Dermis microvascular lymphatic vessel endothelial cell (primary cell): ENCODE measurements at places on chromosomes 5 and 9. TPM values are rescaled to one million over a fixed set of nuclear protein-coding genes. Genes with fewer than 3 reads are reported as not detected.

CCL19 gene
- not detected in 2 replicates for total RNA-seq

DNA sequence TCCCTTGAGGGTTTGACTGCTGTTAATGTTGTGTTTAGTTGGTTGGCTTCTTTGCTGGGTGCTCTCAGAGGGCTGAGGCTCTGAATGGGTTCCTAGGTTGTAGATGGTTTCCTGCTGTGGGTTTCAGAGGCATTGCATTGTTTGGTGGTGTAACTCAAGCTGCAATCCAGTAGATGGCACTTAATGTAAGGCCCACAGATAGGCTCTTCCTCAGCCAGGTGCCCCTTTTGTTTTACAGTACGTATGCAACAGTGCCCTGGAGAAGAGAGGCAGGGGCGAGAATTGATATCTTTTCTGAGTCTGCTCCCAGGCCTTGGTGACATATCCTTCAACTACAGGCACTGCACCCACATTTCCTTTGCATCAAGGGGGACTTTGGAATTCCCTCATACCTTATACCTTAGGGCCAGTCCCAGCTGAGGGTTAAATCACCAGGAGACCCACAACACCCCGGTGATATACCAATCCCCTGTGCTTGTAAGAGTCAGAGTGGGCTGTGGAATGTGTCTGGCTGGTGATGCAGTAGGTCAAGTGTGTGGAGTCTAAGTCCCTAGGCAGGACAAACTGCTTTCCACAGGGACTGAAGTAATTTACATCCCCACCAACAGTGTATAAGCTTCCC, 7.0 kb upstream of the UGT3A2 start:
- peak; percentile 11 for DNase-seq

- DNase-seq, result no peak
Observed at GRCh38 chr5:138366632-138367382, 14.3 kb downstream of the KDM3B start.

C9orf153 gene
- total RNA-seq, result 0.38 TPM in 1 of 2 replicates, not detected in the other

SWI5 gene
- total RNA-seq, result 15.8 and 16.4 TPM in 2 replicates

DNA sequence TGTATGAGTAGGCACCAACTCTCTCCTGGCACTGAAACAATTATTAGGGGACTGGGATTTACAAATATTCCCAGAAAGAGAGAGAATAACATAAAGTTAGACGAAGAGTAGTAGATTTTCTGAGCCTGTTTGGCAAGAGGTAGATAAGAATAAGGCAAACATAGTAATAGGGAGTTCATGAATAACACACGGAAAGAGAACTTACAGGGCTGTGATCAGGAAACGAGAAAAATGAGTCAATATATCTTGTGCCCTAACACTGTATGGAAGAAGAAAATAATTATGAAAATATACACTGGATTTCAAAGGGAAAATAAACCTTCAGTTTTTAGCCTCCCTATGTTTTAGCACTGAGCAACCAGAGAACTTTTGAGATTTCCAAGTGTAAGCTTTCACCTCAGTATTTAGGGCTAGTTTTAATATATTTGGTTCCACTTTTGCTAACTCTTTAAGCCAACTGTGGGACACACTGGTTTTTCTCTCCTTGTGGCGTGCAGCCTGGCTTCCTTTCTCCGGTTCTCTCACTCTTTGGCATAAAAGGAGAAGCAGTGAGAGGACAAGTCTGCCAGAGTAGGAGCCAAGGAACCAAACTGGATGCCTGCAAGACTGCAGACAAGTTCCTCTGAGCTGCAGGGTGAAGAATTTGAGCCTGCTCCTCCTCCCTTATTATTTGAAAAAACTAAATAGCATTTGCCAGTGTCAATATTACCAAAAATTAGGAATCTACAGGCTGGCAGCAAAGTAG, 6.6 kb upstream of the KCNN2 start:
- DNase-seq, result no peak

- DNase-seq, result no peak
Observed at GRCh38 chr5:158921441-158922262, 178.1 kb downstream of the EBF1 start.

LHX3 gene
- not detected in 2 replicates for total RNA-seq

GRCh38 chr5:146785065-146785464, 93.5 kb downstream of the PPP2R2B start:
- no peak for DNase-seq

GRCh38 chr5:136062366-136063274, 33.8 kb downstream of the TGFBI start:
- peak; percentile 28 for DNase-seq

IRX4 gene
- not detected in 2 replicates for total RNA-seq

DNA sequence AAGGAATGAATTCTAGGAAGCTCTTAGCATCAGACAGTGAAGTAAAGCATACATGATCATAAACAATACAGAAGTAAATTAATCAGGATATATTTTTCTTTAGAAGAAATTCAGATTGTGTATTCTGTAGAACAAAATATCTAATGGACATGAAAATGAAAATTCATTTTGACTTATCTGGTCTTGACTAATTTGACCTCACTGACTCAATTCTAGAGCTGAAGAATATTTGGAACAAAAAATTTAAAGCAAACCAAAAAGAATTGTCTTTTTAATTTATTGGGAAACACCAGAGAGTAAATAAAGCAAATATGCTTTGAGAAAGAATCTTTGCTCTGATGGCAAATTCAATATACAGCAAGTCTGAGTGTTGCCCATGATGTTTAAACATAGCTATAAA, 2.8 kb upstream of the PPP2CA start:
- no peak for DNase-seq

DNA sequence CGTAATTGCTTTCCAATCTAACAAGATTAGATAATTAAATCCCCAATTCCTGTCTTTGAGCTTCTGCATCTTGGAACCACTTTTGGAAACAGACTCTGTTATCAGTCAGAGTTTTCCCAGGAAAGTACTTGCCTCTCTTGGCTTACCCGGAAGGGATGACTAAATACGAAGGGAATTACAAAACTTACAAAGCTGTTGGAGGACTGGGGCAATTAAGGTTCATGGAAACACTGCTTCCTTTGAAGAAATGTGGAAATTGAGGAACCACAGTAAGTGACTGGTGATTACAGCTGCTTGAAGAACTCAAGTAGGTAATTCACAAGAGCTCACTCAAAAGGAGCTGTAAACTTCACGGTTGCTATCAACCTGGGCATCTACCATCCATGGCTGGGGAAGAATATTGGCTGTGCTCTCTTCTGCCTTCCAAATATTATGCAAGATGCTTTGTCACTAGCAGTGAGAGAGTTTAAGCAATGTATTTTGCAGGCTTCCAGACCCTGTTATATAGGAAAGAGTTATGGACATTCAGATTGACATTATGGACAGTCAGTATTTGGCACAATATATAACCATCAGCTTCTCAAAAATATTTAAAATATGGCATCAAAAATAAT, 104.6 kb upstream of the MAN2A1 start:
- no peak for DNase-seq

- no peak for DNase-seq
Observed at GRCh38 chr5:105872569-105873270, 1798.0 kb downstream of the EFNA5 start.

CXXC5 gene
- total RNA-seq, result 41.1 and 71.3 TPM in 2 replicates

- DNase-seq, result peak; percentile 5
Observed at GRCh38 chr5:138274189-138274853, at the start of gene GFRA3. TSS of gene GFRA3 (minus strand) at chr5:138274621. CDS start at chr5:138274424, 197 bp downstream.

DNA sequence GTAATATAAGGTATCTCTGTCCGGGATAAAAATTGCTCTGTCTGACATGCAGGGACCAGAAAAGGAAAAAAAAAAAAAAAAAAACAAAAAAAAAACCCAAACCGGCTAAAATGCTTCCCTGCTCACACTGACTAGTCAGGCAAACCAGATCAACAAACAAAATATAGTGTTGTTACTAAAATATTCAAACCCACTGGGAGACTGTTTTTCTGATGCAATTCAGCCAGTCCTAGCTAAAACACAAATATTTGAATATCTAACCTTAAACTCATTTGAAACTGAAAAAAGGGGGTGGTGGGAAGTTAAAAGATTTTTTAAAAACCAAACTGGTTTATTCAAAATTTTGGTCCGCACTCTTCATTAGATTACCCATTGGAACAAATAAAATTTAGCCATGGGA, 61.0 kb downstream of the APBA1 start:
- no peak for DNase-seq

C5 gene
- 1.5 and 1.6 TPM in 2 replicates for total RNA-seq

SMIM33 gene
- total RNA-seq, result under 0.01 TPM in 1 of 2 replicates, not detected in the other

DNA sequence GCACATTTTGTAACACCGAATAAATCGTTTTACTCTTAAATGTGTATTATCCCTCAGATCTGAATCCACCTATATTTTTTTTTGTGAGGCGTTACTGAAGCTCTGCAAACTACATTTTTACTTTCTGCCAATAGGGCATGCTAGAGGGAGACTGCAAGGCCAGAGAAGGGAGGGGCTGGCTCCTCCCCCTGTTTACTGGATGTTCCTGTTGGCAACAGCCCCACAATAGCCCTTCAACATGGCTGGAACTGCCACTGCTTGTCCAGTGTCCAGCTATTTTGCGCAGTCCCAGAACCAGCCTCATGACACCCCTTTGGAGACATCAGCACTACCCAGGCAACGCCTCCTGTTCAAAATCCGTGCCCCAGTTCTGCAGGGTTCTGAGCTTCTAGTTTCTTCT, 85.4 kb upstream of the MIER3 start:
- no peak for DNase-seq

- no peak for DNase-seq
Observed at GRCh38 chr5:115463983-115464382, 80.6 kb downstream of the FEM1C start.

EPB41L4B gene
- 0.39 and 0.51 TPM in 2 replicates for total RNA-seq

- no peak for DNase-seq
Observed at GRCh38 chr9:76400534-76401096, 6.4 kb upstream of the RFK start.

DNA sequence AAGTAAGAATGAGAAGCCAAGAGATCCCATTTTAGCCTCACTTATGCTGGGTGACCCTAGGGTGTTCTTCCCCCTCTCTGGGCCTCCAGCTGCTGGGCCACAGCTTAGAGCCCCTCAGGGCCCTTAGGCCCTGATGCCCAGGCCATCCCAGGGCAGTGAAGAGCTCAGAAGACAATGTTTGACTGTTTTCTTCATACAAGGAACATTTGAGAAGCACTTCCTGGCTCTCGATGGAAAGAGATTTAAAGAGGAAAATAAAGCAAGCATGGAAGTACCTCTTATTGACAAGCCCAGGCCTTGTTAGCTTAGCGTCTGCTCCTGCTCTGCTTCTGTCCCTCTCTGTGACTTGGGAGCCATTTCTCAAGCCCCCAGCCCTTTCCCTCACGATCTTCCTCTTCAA, 165.9 kb upstream of the SMIM23 start:
- no peak for DNase-seq

GRCh38 chr9:33850677-33851076, 33.7 kb downstream of the UBE2R2 start:
- no peak for DNase-seq

ZFP2 gene
- total RNA-seq, result 0.39 and 0.89 TPM in 2 replicates

PCDHGA2 gene
- 0.39 and 1.1 TPM in 2 replicates for total RNA-seq

GRCh38 chr5:33487236-33487635, 46.5 kb downstream of the TARS1 start:
- no peak for DNase-seq

GRCh38 chr5:22665801-22666200, 187.3 kb downstream of the CDH12 start:
- DNase-seq, result no peak

SKP1 gene
- 134 and 173 TPM in 2 replicates for total RNA-seq

DNA sequence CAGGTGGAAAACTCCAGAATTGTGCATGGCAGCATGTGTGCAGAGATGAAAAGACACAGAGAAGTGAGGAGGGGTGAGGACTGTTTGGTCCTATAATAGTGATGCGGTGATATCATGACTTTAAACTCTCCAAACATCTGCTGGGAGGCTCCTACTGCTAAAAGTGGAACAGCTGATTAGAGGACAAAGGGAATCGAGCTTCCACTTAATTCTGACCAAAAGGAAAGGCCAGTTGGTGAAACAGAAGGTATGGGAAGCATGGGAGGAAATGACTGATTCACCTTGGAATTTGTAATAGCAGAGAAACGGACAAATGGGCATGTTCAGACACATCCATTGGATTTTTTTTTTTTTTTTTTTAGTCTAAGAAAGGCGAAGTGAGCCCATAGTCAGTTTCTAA, 67.5 kb upstream of the MAMDC2 start:
- DNase-seq, result no peak

TGFBI gene
- total RNA-seq, result 2.4 and 10.5 TPM in 2 replicates

- DNase-seq, result no peak
Observed at GRCh38 chr9:126692759-126693427, 79.2 kb downstream of the LMX1B start.

CMBL gene
- 3.7 and 5.8 TPM in 2 replicates for total RNA-seq

DNA sequence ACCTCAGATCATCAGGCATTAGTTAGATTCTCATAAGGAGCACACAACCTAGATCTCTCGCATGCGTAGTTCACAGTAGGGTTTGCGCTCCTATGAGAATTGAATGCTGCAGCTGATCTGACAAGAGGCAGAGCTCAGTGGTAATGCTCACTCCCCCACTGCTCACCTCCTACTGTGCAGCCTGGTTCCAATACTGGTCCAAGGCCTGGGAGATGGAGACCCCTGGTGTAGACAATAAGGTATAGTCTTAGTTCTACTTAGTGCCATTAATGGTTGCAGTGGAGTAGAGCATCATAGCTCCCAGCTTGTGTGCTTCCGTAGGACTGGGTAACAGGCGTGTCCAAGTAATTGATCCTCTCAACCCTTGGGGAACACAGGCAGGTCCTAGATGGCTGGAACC, 70.4 kb upstream of the ANKRD55 start:
- DNase-seq, result no peak

MYO10 gene
- total RNA-seq, result 46.1 and 76.5 TPM in 2 replicates

GRCh38 chr9:20989923-20990341, 41.5 kb downstream of the HACD4 start:
- DNase-seq, result no peak

DNA sequence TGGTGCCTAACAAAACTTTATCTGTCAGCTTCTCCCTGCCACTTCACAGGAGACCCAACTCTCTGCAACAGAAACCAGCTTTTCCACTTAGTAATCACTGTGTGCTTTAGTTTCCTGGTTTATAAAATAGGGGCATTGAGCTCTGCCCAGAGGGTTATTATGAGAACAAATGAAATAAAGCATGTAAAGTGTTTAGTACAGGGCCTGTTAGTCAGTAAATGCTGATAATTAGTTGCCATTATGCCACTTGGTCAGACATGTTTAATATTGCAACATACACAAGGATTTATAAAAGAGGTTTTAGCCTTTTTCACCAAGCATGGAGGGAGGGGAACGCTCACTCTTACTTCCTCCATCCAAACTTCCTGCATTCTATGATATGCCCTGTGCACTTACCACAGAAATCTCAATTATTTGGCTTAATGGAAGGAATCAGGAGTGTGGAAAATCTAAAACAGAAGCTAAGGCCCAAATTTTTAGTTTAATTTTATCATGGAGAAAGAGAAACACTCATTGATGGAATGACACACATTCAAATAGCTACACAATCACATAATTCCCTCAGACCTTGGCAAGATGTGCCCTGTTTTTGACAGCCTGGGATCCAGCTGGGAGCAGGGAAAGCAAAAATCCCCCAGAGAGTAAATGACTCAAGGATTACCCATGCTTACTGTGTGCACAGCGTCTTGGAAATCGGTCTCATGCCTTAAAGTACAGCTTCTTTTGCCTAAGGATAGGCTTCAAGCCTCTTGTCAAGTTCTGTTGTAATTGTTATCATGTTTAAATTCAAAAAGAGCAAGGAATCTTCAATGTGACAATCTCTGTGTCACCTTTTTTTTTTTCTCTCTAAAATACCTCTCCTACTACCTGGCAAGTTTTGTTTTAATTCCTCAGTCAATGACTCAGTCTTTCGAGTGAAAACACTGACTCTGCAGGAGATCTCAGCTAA, 34.0 kb downstream of the ZNF474 start:
- DNase-seq, result no peak

- no peak for DNase-seq
Observed at GRCh38 chr5:132327252-132327955, 33.2 kb downstream of the SLC22A4 start.

PCDHGA1 gene
- 0.26 and 0.51 TPM in 2 replicates for total RNA-seq
